ENCODE measurements at places on chromosomes 7 and 10.

- no peak for DNase-seq
These were observed 13.3 kb upstream of the SLC16A12 start for GRCh38 chr10:89548673-89549072.

DNA sequence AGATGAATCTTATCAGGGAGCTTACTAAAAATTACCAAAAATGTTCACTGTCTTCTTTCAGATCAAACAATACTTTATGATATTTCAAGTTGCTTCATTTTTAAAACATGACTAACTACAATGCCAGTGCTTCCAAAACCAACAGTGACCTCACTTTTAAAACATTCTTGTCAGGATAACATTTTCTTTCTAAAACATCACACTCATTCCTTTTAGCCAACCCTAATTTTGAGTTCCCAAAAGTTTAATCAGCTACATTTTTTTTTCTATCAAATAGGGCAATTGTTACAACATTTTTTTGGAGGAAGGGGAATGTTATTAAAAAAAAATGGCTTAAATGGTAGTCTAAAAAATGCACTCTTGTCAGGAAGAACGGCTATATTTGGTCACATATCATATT, 37.3 kb downstream of the RTKN2 start:
- no peak for DNase-seq

- DNase-seq: no peak
These were observed 244.4 kb downstream of the ZWINT start for GRCh38 chr10:56116684-56117083.

DNA sequence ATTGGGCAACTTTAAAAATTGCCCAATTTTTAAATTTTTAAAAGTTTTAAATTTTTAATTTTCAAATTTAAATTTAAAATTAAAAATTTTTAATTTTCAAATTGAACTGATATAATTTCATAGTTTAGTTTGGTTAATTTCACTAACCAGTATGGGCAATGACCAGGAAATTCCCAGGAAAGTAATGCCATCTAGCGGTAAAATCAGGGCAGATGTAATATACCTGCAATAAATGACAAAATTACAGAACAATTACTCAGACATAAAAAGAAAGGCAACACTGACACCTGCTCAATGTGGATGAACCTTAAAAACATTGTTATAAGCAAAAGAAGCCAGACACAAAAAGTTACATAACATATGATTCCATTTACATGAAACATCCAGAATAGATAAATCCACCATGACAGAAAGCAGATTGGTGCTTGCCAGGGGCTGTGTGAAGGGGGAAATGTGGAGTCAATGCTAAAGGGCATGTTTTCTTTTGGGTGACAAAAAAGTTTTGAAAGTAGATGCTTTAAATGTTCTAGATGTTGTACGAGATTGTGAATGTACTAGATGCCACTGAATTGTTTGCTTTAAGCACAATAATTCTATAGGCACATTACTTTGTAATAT, 28.6 kb upstream of the SLC16A12 start:
- no peak for DNase-seq

- no peak for DNase-seq
These were observed 1.6 kb downstream of the AIFM2 start for GRCh38 chr10:70130878-70131559.

DNA sequence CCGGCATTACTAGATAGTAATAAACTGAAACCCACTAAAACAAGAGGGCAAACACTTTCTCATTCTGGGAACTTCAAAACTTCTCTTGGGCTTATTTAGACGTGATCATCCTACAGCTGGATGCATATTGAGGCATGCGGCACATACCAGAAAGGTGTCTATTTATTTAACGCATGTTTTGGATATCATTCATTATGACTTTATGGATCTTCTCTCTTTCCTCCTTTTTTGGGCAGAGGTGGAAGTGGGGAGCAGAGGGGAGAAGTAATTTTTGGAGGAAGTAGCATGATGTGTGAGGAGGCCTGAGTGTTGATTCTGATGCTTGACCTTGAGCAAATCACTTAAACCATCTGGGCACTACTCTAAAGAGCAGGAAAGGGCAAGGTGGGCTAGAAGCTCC, 270.6 kb downstream of the TRIL start:
- no peak for DNase-seq

Data from NCI-H1436 treated with DMSO at 0.1 percent for 48 hours (cell line).